Pons (tissue), 1 donor: ENCODE measurements at places on chromosomes 11 and 22.
A peak's percentile ranks its signal among the peaks of the same experiment; 100 is the strongest.

- peak; percentile 74 for DNase-seq
Measured at GRCh38 chr11:124644426-124645280, 22.0 kb downstream of the TBRG1 start.

DNA sequence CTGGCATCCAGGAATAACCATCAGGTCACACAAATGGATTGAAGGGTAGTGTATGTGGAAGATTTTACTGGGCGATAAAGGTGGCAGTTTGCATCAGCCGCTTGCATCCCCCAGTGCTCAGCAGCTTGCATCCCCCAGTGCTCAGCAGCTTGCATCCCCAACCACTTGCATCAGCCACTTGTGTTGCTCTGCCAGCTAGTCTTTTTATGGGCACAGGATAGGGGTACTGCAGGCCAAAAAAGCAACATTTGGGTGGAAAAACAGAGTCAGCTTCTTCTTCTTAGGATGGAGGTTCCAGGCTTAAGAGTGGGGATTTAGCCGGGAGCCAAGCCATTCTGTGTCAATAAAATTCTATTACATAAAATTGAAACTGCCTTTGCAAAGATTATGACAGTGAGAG lies 23.2 kb upstream of the FEZ1 start:
- DNase-seq: no peak

- no peak for DNase-seq
Measured at GRCh38 chr11:12149672-12150225, 39.4 kb downstream of the MICAL2 start.

GRCh38 chr11:15607361-15608036 lies 492.8 kb downstream of the INSC start:
- DNase-seq: peak; percentile 9

GRCh38 chr11:116420770-116421528 lies 351.8 kb downstream of the BUD13 start:
- DNase-seq: no peak

DNA sequence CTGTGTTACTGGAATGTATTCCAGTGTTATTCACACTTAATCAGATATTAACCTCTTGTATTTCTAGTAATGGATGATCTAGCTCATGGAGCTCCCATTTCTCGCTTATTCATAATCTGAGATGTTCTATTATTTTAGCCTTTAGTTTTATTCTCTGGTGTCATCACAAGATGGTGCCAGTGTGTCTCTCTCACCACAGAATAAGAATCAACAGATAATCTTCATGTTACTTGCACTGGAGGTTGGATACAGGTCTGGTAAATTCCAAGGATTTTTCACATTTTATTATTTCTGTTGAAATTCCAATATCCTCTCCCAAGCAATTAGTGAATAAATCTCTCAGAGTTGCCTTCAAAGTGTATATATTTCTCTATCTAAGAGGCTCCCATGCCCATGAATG lies 74.6 kb downstream of the CASP12 start:
- DNase-seq: peak; percentile 42
